ENCODE measurements at places on chromosomes 7 and 10.

- DNase-seq: no peak
Measured at GRCh38 chr7:4789194-4790077, 14.0 kb downstream of the AP5Z1 start.

DNA sequence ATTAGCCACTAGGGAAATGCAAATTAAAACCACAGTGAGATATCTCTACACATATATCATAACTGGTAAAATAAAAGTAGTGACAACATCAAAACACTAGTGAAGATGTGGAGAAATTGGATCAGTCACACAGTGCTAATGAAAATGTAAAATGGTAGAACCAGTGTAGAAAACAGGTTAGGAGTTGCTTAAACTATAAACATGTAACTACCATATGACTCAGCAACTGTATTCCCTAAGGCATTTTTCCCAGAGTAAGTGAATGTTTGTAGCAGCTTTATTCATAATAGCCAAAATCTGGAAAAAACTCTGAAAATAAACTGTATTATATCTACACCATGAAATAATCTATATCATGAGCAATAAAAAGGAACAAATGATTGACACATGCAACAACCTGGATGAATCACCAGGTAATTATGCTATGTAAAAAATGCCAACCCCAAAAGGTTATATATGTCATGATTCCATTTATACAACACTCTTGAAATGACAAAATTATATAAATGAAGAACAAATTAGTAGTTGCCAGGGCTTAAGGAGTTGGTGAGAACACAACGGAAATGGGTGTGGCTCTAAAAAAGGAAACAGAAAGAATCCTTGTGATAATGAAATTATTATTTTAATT lies 22.8 kb downstream of the SLC25A40 start:
- no peak for DNase-seq

DNA sequence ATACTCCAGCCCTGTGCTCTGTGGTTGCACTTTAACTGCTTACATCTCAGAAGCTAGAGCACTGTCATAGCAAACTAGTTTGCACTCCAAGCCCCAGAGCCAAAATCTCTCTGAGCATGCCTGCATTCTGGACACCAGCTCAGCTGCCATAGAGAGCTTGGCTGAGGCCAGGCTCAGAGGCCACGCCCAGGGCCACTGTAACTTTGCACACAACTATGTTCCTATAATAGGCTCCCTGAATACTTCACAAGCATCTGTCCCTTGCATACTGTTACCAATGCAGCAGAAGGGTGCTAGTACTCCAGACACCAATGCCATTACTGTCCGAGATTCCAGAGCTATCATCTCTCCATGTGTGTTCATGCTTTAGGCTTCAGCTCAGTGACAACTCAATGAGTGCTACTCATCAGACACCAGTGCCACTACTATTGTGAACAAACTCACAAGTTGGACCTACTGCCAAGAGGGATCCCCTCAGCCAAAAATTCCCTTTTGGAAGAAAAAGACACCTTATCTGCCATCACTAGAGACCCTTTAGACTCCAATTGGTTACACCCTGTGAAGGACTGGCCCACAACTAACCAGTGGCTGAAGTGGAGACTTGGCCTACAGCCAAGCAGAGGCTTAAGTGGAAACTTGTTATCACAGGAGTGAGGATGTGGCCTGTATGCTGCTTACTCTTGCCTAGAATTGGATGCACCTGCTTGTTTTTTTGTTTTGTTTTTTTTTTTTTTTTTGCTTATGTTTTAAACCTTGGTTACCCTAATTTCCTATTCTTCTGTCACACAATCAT lies 211.6 kb upstream of the MAGI2 start:
- DNase-seq: no peak

GRCh38 chr7:114989531-114989930 lies 67.6 kb downstream of the MDFIC start:
- DNase-seq: no peak

GRCh38 chr10:93379731-93380575 lies 102.2 kb downstream of the MYOF start:
- DNase-seq: no peak

DNA sequence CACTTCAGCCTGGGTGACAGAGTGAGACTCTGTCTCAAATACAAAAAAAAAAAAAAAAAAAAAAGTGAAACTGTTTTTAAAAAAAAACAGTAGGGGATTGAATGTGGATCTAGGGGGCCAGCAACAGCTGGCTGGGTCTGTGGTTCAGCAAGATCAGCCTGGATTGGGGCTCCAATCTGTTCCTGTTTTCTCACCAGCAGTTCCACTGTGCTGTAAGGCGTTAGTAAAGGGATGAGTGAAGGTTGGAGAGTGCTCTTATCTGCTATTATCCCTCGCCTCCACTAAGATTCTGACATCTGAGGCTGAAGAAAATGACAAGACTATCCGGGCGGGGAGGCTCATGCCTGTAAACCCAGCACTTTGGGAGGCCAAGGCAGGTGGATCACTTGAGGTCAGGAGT lies 41.6 kb upstream of the GTF2IRD1 start:
- DNase-seq: no peak

- no peak for DNase-seq
Measured at GRCh38 chr10:51343391-51343790, 269.1 kb downstream of the PRKG1 start.

DNA sequence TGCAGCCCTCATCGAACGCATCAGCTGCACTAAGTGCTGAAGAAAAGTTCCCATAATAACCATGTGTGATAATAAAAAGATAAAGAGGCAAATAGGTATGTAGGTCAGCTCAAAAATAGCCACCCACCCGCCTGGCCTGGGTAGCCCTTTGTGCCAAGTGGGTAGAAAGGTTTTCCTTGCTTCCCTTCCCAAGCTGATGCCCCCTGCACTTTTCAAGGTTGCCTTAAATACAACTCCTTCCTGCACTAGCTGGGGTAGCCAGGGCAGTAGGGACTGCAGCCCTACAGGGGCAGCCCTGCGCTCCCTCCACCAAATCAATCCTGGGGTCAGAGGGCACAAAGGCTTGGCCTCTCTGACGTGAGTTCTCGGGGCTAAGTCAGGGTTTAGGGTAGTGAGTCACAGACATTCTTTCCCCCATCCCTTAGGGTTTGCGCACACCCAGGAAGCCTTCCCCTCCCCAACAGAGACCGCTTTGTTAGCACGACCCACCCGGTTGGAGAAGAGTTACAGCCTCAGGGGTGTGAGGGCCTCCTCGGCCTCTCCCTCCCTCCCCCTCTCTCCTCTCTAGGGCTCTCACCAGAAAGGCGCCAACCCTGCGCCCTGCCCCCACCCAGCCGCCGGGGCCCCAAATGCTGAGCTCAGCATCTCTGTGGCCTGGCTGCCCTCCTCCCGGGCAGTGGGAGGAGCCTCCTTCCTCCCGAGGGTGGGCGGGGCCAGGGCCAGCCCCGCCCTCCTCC lies 13.3 kb upstream of the DDIT4 start:
- DNase-seq: peak; percentile 78

- DNase-seq: no peak
Measured at GRCh38 chr10:70130878-70131559, 1.6 kb downstream of the AIFM2 start.

- no peak for DNase-seq
Measured at GRCh38 chr10:20993830-20994527, 96.9 kb upstream of the NEBL start.

GRCh38 chr7:22156205-22156604 lies 200.7 kb downstream of the RAPGEF5 start:
- no peak for DNase-seq

GRCh38 chr7:13989126-13989948 lies at the start of gene ETV1:
ETV1 (minus strand) TSS chr7:13989666; CDS start chr7:13989052, 614 bp downstream.
- DNase-seq: no peak

DNA sequence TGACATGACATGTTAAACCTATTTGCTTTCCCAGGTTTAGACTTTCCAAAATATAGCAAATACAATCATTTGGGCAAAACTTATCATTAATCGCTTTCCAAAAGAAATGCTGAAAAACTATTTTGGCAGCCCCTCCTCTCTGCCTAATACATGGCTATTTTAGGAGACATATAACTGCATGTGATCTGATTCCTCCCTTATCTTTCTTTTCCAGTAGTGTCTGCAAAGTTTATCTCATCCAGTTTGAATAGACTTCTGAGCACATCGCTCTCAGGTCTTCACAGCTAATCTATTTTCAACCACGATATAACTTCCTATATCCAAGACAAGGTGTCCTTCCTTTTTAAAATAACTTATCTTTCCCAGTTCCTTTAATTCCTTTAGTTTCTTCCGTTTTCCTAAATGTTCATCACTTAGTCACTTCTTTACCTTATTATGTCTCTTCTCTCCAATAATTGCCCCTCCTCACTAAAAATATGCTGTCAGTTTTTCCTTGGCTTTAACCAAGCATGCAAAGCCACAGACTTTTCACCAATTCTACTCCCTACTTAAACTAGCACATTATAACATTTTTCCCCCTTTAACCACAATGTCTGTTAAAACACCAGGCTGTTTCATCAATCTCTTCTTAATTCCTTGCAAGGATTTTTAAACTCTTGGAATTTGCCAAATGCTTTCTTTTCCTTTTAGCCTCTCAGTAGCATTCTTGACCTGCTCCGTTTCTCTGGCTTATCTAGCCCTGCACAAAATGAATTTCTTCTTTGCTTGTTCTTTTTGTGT lies 24.4 kb downstream of the GNG11 start:
- DNase-seq: no peak

DNA sequence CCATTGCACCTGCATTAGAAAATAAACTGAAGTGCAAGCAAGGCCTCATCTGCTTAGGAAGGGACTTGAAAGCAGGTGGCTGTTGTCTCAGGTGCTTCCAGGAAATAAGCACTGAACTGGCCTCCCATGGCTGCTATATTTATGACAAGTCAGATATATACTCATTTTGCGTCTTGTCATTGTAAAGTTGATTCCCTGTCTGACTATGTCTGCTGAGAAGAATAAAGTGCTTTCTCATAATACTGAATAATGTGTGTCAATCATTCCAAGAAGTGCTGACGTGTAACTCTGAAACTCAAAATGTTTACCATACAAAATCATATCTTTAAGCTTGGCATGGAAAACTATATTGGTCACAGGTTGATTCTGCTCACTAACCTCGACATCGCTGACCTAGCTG lies 44.9 kb upstream of the SVOPL start:
- no peak for DNase-seq

- DNase-seq: no peak
Measured at GRCh38 chr7:129110258-129110981, 34.1 kb upstream of the TSPAN33 start.

GRCh38 chr7:132065193-132065988 lies 509.0 kb upstream of the PODXL start:
- no peak for DNase-seq

- no peak for DNase-seq
Measured at GRCh38 chr7:17233603-17234002, 64.8 kb upstream of the AHR start.

GRCh38 chr7:107479303-107479702 lies 9.4 kb downstream of the GPR22 start:
- no peak for DNase-seq

- DNase-seq: no peak
Measured at GRCh38 chr7:74038194-74038961, 10.4 kb downstream of the ELN start.

DNA sequence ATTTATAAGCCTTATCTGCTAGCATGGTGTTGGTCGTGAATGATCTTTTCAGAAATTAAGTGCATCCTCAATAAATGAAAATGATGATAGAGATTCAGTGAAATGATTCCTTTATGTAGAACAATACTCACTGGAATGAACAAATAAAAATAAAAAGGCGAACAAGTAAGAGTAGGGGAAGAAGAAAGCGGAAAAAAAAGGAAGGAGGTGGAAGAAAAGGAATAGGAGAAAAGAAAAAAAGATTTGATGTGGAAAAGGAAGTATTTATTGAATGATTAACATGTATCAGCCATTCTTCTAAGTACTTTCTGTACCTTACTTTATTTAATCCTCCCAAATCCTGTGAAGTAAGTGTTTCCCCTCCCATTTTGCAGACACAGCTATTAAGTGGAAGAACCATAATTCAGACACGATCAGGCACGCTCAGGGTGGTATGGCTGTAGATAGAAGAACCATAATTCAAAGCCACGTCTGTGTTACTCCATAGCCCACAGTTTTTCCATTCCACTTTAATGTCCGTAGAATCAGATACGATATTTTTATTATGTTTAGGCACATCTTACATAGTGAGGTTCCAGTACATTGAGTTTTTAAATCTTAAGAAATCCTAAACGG lies 156.2 kb upstream of the LAMB4 start:
- no peak for DNase-seq

- no peak for DNase-seq
Measured at GRCh38 chr10:126080879-126081411, 184.6 kb downstream of the FANK1 start.

GRCh38 chr10:103572347-103573204 lies 79.1 kb downstream of the NEURL1 start:
- no peak for DNase-seq
